ENCODE measurements at places on chromosomes 16 and 17. TPM values are rescaled to one million over a fixed set of nuclear protein-coding genes. Genes with fewer than 3 reads are reported as not detected.

CCL17 gene
- total RNA-seq = not detected

KRT12 gene
- not detected for total RNA-seq

KRTAP1-4 gene
- not detected for total RNA-seq

SLC5A11 gene
- total RNA-seq = 0.22 TPM

PRR29 gene
- 1.9 TPM for total RNA-seq

CES3 gene
- 5.1 TPM for total RNA-seq

WNT9B gene
- 1.6 TPM for total RNA-seq

PMM2 gene
- total RNA-seq = 41.7 TPM

ZNRF1 gene
- total RNA-seq = 53.1 TPM

RASL10B gene
- 20.5 TPM for total RNA-seq

SPIRE2 gene
- 6.8 TPM for total RNA-seq

TSPAN10 gene
- 2.9 TPM for total RNA-seq

ADAM11 gene
- 8.5 TPM for total RNA-seq

MYL4 gene
- 1.1 TPM for total RNA-seq

VWA3A gene
- 0.35 TPM for total RNA-seq

KRT27 gene
- total RNA-seq = not detected

KCNJ2 gene
- total RNA-seq = 26.8 TPM

AHSP gene
- not detected for total RNA-seq

TAC4 gene
- total RNA-seq = not detected

ERBB2 gene
- total RNA-seq = 142 TPM
